Esophagus squamous epithelium (tissue), 5 donors: ENCODE measurements at places on chromosomes 2 and 18. TPM values are rescaled to one million over a fixed set of nuclear protein-coding genes. Genes with fewer than 3 reads are reported as not detected.

GRCh38 chr2:188610827-188611226 is 319.2 kb downstream of the GULP1 start:
- H3K27ac ChIP-seq, result peak overlapping the region; percentile 15
- H3K27me3 ChIP-seq, result no peaks in the 10 kb centered on the region

DNA sequence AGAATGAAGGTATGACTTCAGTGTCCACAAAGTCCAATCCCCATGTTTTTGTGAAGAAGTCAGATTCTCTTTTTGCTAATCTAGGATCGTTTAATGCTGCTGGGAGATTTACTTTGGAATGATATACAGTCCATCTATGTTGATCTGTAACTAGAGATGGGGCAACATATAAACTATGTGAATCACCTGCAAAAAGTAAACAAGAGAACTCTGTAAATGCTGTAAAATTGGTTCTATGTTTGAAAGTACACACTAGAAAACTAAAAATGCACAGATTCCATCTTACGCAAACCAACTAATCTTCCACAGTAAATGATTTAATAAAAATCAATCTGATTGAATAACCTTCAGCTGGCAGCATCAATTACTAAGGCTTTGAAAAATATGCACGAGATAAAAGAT is 37.5 kb downstream of the VPS54 start:
- H3K4me3 ChIP-seq, result no peak overlapping the region
- no peak for DNase-seq
- no peak overlapping the region for H3K27ac ChIP-seq
- peaks cover 10% of the 10 kb centered on the region for H3K4me1 ChIP-seq

DNA sequence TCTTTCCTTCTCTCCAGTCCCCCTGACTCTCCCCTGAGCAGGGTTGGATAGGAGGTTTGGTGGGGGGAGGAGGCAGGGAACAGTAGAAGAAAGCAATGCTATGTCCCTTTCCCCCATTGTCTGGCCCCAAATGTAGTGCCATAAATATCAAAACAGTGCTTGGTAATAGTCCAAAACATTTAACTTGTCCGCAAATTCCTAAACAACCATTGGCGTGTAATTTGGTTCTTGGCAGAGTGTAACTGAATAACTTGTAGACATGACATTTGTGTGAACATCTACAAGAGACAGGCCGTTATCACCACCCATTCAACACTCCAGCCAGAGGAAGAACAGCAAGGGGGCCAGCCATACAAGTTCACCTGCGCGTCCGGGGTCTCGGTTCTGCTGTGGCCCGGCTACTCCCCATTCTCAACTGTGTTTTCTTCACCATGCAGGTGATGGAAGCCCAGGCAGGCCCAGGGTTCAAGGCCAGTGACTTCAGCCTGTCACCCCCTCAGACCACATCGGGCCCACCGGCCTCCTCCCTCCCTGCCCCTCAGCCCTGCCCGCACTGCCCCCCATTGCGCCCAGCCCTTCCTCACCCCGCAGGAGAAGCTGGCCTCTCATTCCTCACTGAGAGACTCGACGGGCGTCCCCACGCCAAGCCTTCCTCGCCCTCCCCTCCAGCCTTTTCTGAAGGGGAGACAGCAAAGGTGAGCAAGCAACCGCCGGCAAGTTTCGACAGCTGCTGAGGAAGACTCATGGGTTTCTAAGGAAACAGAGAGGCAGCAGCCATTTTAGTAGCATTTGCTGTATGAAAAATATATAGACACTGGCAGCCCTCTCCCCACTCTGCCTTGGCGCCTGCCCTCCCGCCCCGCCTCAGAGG is 699 bp upstream of the RAPGEF4 start:
- peaks cover 4% of the 10 kb centered on the region for H3K27me3 ChIP-seq
- no peak for DNase-seq
- peaks cover 16% of the 10 kb centered on the region for H3K4me1 ChIP-seq
- H3K27ac ChIP-seq, result peak overlapping the region; percentile 52

Gene TSPYL6
- not detected for total RNA-seq

DNA sequence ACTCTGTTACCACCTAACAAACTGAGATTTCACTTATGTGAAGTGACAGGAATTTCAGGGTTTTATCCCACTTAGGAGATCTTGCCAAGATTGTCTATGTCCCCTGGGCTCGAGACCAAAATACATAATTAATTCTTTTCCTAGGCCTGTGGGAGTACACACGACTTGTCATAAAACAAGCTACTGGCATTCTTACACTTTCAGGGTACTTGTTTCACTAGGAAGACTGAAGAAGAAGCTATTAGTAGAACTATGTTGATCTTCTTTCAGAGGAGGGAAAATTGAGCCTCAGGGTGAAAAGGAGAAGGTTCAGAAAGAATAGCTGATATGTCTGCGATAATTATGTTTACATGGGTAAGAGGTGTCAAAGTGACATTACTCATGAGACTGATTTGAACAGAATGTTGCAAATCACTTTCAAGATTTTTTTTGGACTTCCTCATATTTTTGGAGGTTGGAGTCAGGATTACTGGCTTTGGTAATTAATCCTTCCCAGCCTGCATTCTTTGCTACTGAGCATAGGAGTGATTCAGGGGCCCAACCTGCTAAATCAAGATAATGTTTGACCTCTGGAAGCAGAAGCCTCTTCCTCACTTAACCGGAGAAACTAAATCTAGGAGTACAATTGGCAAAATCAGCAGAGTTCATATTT is 240.0 kb upstream of the NT5C1B start:
- H3K27ac ChIP-seq, result peak overlapping the region; percentile 45
- DNase-seq, result no peak
- no peak overlapping the region for H3K4me3 ChIP-seq
- H3K4me1 ChIP-seq, result peaks cover 21% of the 10 kb centered on the region
- H3K27me3 ChIP-seq, result no peaks in the 10 kb centered on the region

Gene UGT1A5
- 0.67 TPM for total RNA-seq

DNA sequence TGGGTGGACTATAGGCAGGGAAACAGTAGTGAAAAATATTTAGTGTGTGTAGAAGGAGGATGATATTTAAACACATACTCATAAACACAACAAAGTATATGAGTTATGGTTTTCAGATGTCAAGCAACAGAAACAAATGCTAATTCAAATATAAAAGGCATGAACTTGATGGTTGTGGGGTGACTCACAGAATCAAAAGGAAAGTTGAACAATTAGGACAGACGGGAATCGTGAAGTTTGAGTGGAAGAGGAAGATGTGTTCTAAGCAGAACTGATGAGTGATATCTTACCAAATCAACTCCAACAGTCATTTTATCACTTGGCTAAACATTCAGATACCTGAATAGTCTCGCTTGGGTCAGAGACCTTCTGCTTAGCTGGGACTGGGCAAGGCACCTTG is 53.6 kb upstream of the ITGA6 start:
- H3K4me3 ChIP-seq, result no peak overlapping the region
- H3K4me1 ChIP-seq, result peaks cover 17% of the 10 kb centered on the region
- no peaks in the 10 kb centered on the region for H3K36me3 ChIP-seq

Gene GPR39
- total RNA-seq, result 1.1 TPM

DNA sequence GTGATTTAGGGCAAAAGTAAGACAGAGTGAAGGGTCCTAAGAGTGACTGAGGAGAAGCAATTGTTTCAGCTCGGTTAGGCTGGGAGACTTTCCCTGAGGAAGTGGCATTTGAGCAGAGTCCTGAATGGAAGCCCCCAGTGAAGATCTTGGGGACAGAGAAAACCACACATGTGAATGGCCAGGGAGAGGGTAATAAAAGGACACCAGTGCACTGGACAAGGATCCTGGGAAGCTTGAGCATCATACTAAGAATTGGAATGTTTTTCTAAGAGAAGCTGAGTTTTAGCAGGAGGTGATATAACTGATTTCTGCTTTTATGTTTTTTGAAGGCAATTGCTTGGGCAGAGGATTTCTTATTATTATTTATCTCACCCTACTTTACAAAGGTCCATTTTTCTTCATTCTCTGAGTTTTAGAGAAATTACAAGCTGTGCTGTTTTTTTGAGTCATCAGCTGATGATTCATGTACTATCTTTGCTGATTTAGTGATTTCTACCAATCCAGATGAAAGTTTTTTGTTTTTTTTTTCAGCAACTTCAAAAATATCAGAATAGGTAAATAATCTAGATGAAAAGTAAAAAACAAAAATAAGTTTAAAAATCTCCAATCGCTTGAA is 43.5 kb downstream of the MFSD6 start:
- H3K27me3 ChIP-seq, result no peaks in the 10 kb centered on the region
- no peaks in the 10 kb centered on the region for H3K4me1 ChIP-seq
- no peak overlapping the region for H3K4me3 ChIP-seq

Gene MC2R
- total RNA-seq, result not detected

DNA sequence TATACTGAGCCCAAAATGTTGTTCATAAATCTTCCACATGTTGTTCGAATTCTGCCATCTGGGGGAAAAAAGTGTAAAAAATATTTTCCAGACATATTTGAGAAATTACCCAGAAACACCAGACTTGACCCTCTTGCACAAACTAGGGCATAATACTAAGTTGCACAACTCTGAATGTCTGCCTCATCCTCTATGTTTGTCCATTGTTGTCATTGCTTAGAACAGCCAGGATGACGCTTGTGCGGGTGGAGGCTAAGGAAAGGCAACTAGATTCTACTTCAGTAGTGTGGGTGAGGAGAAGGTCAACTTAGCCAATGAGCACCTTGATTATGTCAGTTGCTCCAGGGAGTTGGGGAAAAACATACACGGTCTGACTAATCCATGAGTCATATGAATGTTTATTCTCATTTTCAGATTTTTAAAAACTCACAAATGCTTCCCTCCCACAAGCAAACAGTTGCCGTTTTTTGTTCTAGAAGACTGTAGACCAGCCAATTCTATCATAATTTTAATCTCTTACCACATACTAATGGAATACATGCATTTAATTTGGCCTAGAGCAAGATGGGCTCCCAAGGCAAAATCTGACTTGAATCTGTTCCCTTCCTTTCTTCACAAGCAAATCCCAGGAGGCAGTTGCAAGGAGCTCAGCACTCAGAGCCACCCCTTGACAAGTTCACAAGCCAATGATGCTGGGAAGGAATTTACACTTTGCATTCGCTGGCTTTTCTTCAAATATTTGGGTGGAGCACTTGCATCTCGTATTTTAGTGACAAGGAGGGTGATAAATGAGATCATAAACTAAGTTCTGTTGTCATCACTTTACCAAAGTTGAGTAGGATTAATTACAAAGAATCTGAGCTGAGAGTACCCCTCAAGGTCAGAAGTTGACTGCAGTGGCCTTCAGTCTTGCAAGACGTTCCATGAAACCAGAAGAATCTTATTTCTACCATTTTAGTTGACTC is 163.2 kb upstream of the TWIST2 start:
- H3K4me1 ChIP-seq, result peaks cover 21% of the 10 kb centered on the region
- no peak overlapping the region for H3K4me3 ChIP-seq
- DNase-seq, result no peak
- H3K27ac ChIP-seq, result peak overlapping the region; percentile 81

DNA sequence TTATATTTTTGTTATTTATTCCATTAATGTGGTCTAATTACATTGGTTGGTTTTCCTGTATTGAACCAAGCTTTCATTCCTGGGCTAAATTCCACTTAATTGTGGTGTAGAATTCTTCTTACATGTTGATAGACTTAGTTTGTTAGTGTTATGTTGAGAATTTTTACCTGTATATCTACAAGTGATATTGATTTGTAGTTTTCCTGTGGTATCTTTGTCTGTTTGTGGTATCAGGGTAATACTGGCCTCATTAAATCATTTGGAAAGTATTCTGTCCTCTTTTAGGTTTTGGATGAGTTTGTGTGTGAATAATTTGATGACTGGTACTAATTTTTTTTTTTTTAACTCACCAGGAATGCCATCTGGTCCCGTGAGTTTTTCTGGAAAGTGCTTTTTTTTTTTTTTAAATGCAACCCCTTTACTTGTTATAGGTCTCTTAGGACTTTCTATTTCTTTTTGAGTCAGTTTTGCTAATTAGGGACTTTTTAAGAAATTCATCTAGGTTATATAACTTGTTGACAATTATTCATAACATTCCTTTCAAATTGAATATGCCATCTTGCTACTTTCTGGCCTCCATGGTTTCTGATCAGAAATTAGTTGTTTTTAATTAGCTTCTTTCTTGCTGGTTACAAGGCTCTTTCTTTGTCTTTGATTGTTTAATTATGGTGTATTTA is 232.8 kb downstream of the CCDC85A start:
- no peak for DNase-seq
- no peaks in the 10 kb centered on the region for H3K27me3 ChIP-seq
- H3K4me1 ChIP-seq, result no peaks in the 10 kb centered on the region

DNA sequence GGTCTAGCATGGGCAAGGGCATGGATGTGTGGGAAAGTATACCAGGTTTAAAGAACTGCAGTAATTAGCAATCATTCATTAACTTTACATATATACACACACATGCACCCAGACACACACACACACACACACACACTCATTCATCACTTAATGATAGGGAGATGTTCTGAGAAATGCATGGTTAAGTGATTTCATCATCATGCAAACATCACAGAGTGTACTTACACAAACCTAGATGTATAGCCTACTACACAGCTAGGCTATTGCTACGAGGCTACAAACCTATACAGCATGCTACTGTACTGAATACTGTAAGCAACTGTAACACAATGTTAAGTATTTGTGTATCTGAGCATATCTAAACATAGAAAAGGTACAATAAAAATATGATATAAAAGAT is 83.6 kb downstream of the COLEC12 start:
- H3K4me3 ChIP-seq, result no peak overlapping the region
- DNase-seq, result no peak
- H3K36me3 ChIP-seq, result no peaks in the 10 kb centered on the region
- peaks cover 11% of the 10 kb centered on the region for H3K4me1 ChIP-seq
- no peak overlapping the region for H3K27ac ChIP-seq
- no peaks in the 10 kb centered on the region for H3K27me3 ChIP-seq

GRCh38 chr2:121530212-121530705 is 421 bp upstream of the RNU4ATAC start:
- no peaks in the 10 kb centered on the region for H3K36me3 ChIP-seq
- no peaks in the 10 kb centered on the region for H3K27me3 ChIP-seq
- DNase-seq, result peak; percentile 25

Gene IL36A
- total RNA-seq, result 251 TPM

Gene ANKAR
- total RNA-seq, result 1.8 TPM

Gene SERPINB12
- total RNA-seq, result 13.2 TPM

GRCh38 chr2:84807063-84807485 is 73.8 kb downstream of the TRABD2A start:
- no peak for DNase-seq
- H3K27me3 ChIP-seq, result no peaks in the 10 kb centered on the region
- H3K36me3 ChIP-seq, result no peaks in the 10 kb centered on the region
- H3K4me1 ChIP-seq, result no peaks in the 10 kb centered on the region
- no peak overlapping the region for H3K4me3 ChIP-seq

DNA sequence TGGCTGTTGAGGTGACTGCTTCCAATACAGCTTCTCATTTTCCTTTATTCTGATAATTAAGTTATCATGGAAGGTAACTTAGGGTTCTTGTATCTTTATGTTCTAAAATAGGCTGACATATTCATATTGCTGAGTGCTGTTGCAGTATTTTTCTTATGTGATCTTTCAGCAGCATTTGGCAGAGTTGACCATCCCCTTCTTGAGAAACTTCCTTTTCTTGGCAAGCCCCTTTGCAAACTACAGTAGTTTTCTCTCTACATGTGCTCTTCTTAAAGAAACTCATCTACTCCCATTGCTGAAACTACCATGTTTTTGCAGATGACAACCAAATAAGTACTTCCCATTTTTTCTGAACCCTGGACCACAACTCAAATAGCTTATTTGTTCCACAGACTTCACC is 476.5 kb upstream of the TRIB2 start:
- no peaks in the 10 kb centered on the region for H3K27me3 ChIP-seq
- no peak for DNase-seq
- H3K36me3 ChIP-seq, result no peaks in the 10 kb centered on the region
- no peak overlapping the region for H3K4me3 ChIP-seq
- H3K27ac ChIP-seq, result no peak overlapping the region

Gene SETBP1
- total RNA-seq, result 7.7 TPM
